ENCODE measurements at places on chromosomes 4 and X. TPM values are rescaled to one million over a fixed set of nuclear protein-coding genes. Genes with fewer than 3 reads are reported as not detected.

- H3K27me3 ChIP-seq, result no peaks in the 10 kb centered on the region
- no peaks in the 10 kb centered on the region for H3K36me3 ChIP-seq
- no peak overlapping the region for H3K4me3 ChIP-seq
- H3K27ac ChIP-seq, result no peak overlapping the region
- no peak for DNase-seq
- H3K4me1 ChIP-seq, result no peaks in the 10 kb centered on the region
These were observed 30.5 kb downstream of the ATRX start for GRCh38 chrX:77755561-77755960.

- peak; percentile 27 for DNase-seq
- H3K4me3 ChIP-seq, result no peak overlapping the region
- no peaks in the 10 kb centered on the region for H3K4me1 ChIP-seq
- no peak overlapping the region for H3K27ac ChIP-seq
These were observed 440.9 kb downstream of the MID1IP1 start for GRCh38 chrX:39242187-39242586.

- no peak overlapping the region for H3K4me3 ChIP-seq
- no peak overlapping the region for H3K27ac ChIP-seq
- H3K27me3 ChIP-seq, result no peaks in the 10 kb centered on the region
These were observed 51.1 kb upstream of the PPP2R3B start for GRCh38 chrX:437661-438390.

- H3K36me3 ChIP-seq, result no peaks in the 10 kb centered on the region
- no peak for DNase-seq
- no peak overlapping the region for H3K27ac ChIP-seq
These were observed 95.8 kb downstream of the SORBS2 start for GRCh38 chr4:185716141-185716551.

DNA sequence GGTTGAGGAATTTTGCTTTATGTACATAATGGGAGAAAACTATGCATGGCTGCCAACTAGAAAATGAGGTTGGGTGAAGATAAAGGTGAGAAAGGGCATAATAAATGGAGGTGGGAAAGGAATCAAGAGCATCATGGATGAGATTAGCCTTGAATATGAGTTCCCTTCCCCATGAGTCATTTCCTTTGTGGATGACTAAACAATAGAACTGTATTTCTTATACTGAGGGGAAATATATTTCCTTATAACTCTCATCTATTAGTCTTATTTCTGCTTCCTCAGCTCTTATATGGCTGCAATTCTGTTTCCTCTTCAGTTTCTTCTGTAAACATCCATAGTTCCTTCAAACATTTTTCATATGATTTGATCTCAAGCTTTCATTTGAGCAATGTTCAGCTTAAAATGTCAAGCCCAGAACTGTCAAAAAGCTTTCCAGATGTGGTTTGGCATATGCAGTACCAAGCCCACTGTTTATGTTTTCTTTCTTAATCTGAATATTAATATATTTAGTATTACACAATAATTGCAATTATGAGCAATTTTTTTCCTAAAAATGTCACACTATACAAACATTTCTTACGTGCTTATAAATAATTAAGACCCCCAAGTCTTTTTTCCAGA, 100.7 kb upstream of the GRPR start:
- H3K27ac ChIP-seq, result no peak overlapping the region
- H3K27me3 ChIP-seq, result no peaks in the 10 kb centered on the region
- H3K4me3 ChIP-seq, result no peak overlapping the region
- no peaks in the 10 kb centered on the region for H3K36me3 ChIP-seq

DNA sequence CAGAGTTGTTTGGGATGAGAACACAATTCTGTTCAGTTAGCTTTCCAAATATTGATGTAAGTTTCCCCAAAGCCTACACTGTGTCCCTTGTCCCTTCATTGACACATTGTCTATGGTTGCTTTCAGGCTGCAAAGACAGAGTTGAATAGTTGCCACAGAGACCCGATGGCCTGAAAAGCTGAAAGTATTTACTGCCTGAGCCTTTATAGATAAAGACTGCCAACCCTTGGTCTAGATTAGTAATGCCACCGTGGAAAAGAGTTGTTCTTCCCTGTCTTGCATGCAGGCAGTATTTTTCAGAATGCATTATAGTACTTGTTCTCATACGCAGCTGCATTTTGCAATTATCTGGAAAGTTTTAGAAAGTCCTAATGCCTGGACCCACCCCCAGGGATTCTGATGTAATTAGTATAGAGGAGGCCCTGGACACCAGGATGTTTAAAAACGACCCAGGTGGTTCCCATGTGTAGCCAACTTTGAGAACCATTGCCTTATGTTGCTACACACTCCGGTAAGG, 180.8 kb downstream of the FRMPD4 start:
- no peaks in the 10 kb centered on the region for H3K4me1 ChIP-seq
- no peaks in the 10 kb centered on the region for H3K36me3 ChIP-seq
- H3K4me3 ChIP-seq, result no peak overlapping the region
- no peak for DNase-seq

GRCh38 chrX:119045884-119046283, 26.9 kb upstream of the CT47C1 start:
- H3K4me3 ChIP-seq, result no peak overlapping the region
- H3K36me3 ChIP-seq, result no peaks in the 10 kb centered on the region
- DNase-seq, result no peak
- H3K27me3 ChIP-seq, result no peaks in the 10 kb centered on the region

GRCh38 chr4:147724468-147725201, 7.3 kb upstream of the ARHGAP10 start:
- H3K4me1 ChIP-seq, result no peaks in the 10 kb centered on the region
- H3K4me3 ChIP-seq, result no peak overlapping the region
- H3K27ac ChIP-seq, result no peak overlapping the region
- no peaks in the 10 kb centered on the region for H3K36me3 ChIP-seq
- DNase-seq, result no peak

DNA sequence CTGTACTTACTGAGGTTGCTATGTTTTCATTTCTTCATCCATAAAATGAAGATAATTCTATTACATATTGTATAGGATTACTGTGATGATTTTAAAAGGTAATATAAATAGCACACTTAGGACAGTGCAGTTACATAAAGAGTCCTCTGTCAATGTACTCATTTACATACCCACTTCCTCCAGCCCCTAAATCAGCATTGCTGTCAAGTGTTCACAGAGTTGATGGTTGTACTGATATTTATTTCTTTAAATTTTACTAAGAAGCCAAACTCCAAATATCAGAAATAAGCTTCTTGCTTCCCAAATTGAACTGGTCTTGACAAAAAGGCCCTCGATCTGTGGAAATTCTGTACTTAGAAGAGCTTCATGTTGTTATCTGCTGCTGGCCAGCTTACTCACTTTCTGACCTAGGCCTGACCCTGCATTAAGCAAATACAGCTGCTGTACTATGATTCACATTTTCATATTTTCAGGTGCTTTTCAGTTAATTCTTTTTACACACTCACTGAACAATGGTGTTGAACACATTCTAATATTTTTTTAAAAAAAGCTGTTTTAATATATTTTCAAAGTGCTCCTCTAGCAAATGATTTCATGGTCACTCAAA, 259.6 kb downstream of the UNC5C start:
- no peaks in the 10 kb centered on the region for H3K27me3 ChIP-seq
- H3K4me3 ChIP-seq, result no peak overlapping the region
- H3K36me3 ChIP-seq, result no peaks in the 10 kb centered on the region
- H3K4me1 ChIP-seq, result peaks cover 46% of the 10 kb centered on the region
- no peak for DNase-seq

DNA sequence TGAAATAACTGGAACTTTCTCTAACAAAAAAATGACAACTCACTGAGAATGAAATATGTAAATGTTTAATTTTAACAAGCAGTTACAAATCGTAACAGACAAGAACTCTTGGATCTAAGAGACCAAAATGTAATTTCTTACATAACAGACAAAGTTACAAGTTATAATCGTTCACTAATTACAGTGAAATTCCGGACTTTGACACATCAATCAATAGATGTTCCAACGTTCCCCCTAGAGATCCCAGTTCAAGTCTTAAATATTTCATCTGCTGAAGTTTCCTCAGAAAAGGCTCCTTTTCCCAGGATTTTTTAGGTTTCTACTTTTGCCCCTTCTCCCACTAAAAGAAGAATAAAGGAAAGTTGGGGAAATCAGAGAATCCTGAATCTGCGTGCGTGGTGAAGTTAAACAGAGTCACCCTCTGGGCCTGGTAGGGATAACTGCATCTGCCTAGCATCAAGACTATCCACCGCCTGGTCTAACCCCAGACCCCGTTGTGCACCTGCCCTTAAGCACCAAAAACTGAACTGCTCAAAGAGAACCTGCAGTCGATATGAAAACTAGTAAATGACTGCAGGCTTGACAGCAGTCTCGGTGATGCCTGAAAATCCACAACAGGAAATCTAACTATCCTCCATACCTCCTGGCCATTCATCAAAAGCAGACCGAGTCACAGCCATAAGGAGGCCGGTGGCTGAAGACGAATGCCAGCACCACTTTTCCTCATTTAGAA, 2.3 kb downstream of the IRF2 start:
- H3K27me3 ChIP-seq, result no peaks in the 10 kb centered on the region
- peak; percentile 15 for DNase-seq
- peak overlapping the region; percentile 42 for H3K4me3 ChIP-seq
- peaks cover 71% of the 10 kb centered on the region for H3K4me1 ChIP-seq

DNA sequence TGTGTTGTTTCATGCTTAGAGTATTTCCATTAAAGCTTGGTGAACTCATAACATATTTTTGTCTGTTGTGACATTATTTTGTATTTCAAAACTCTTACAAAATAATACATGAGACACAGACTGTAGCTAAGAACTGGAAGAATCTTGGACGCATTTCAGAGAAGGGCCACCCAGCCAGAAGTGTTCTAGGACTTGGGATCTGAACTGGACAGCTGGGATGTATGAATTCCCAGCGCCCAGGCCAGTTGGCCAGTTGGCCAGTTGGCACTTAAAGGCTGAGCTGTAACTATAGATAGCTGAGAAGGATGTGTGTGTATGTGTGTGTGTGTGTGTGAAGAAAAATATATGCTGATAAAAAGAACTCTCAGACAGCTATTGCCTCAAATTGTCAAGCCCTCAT, 193.4 kb upstream of the GPR101 start:
- no peak for DNase-seq
- no peaks in the 10 kb centered on the region for H3K27me3 ChIP-seq
- H3K4me3 ChIP-seq, result no peak overlapping the region
- H3K4me1 ChIP-seq, result no peaks in the 10 kb centered on the region
- H3K36me3 ChIP-seq, result no peaks in the 10 kb centered on the region

GRCh38 chrX:109966246-109966645, 36.7 kb upstream of the TMEM164 start:
- no peak overlapping the region for H3K4me3 ChIP-seq
- H3K27ac ChIP-seq, result no peak overlapping the region
- H3K4me1 ChIP-seq, result no peaks in the 10 kb centered on the region

GRCh38 chrX:856566-857290, 226.1 kb downstream of the SHOX start:
- DNase-seq, result no peak
- H3K4me3 ChIP-seq, result no peak overlapping the region
- H3K27ac ChIP-seq, result no peak overlapping the region

Gene WNK3
- 0.13 TPM for polyA plus RNA-seq

- H3K27me3 ChIP-seq, result no peaks in the 10 kb centered on the region
- no peak overlapping the region for H3K4me3 ChIP-seq
- H3K36me3 ChIP-seq, result no peaks in the 10 kb centered on the region
These were observed 19.7 kb upstream of the ACSL1 start for GRCh38 chr4:184845367-184846021.

Gene SPANXA2
- polyA plus RNA-seq, result not detected

DNA sequence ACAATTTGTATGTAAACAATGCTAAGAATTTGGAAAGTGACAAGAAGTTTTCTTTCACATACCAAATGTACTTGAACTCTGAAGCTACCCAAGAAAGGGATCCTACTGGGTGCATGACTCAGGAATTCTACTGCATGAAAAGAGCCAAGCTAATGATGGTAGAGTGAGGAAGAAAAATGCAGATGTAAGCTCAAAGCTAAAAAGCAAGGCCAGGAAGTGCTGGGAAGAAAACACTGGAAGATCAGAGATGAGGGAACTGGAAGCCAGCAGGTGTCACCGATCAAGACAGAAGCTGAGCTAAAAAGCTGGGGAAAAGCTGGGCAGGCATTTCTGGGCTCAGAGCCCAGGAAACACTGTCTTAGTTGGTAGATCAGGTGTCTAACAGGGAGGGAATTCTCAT, 449.1 kb downstream of the NKX6-1 start:
- no peaks in the 10 kb centered on the region for H3K27me3 ChIP-seq
- no peak overlapping the region for H3K4me3 ChIP-seq
- no peak for DNase-seq
- no peak overlapping the region for H3K27ac ChIP-seq

Gene ZNF674
- 1.4 TPM for polyA plus RNA-seq

Gene ZAR1
- polyA plus RNA-seq, result not detected

DNA sequence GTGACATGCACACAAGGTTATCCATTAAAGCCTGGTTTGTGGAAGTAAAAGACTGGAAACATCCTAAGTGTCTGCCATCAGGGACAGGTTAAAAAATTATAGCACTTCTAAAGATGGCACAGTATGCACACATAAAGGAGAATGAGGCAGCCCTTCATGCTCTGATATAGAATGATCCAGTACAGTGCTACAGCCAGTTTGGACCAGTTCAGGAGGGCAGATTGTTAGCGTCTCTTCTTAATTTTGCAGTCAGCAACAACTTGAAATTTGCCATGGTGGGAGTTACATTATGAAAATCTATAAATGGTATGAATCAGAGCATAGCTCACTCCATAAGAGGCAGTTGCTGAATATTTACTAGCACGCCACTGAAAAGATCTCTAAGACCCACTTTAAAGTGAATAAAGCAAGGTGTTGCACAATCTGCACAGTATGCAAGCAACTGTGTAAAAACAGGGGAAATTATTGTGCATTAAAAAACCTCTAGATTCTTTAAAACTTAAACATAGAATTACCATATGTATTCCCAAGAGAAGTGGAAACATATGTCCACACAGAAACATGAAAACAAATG, 20.3 kb upstream of the SOD3 start:
- H3K27ac ChIP-seq, result no peak overlapping the region
- no peaks in the 10 kb centered on the region for H3K36me3 ChIP-seq
- H3K4me1 ChIP-seq, result no peaks in the 10 kb centered on the region
- DNase-seq, result no peak
- no peak overlapping the region for H3K4me3 ChIP-seq
- no peaks in the 10 kb centered on the region for H3K27me3 ChIP-seq

- H3K4me3 ChIP-seq, result no peak overlapping the region
- H3K27me3 ChIP-seq, result no peaks in the 10 kb centered on the region
- DNase-seq, result no peak
These were observed 57.1 kb upstream of the NOCT start for GRCh38 chr4:138958519-138958918.

Gene TMEM150C
- polyA plus RNA-seq, result not detected

- no peaks in the 10 kb centered on the region for H3K27me3 ChIP-seq
- H3K4me3 ChIP-seq, result no peak overlapping the region
- DNase-seq, result no peak
- no peak overlapping the region for H3K27ac ChIP-seq
- H3K4me1 ChIP-seq, result no peaks in the 10 kb centered on the region
These were observed 19.8 kb upstream of the CCDC149 start for GRCh38 chr4:24932515-24933225.

GRCh38 chr4:140300271-140300970, 73.0 kb upstream of the SCOC start:
- H3K4me3 ChIP-seq, result no peak overlapping the region
- no peak for DNase-seq
- H3K36me3 ChIP-seq, result no peaks in the 10 kb centered on the region
